NCI-H524 treated with DMSO at 0.1 percent for 48 hours (cell line): ENCODE measurements at places on chromosomes 3 and 15.
A peak's percentile ranks its signal among the peaks of the same experiment; 100 is the strongest.

GRCh38 chr15:48564690-48565089 lies 80.8 kb downstream of the FBN1 start:
- DNase-seq, result no peak

- DNase-seq, result no peak
Observed at GRCh38 chr15:33116198-33116597, 78.3 kb downstream of the FMN1 start.

GRCh38 chr15:28931828-28932227 lies 46.1 kb downstream of the APBA2 start:
- no peak for DNase-seq

GRCh38 chr15:79282371-79283251 lies at the start of gene ANKRD34C:
Gene ANKRD34C (plus strand): TSS chr15:79282722. CDS start chr15:79293285, 10,563 bp downstream.
- DNase-seq, result no peak

DNA sequence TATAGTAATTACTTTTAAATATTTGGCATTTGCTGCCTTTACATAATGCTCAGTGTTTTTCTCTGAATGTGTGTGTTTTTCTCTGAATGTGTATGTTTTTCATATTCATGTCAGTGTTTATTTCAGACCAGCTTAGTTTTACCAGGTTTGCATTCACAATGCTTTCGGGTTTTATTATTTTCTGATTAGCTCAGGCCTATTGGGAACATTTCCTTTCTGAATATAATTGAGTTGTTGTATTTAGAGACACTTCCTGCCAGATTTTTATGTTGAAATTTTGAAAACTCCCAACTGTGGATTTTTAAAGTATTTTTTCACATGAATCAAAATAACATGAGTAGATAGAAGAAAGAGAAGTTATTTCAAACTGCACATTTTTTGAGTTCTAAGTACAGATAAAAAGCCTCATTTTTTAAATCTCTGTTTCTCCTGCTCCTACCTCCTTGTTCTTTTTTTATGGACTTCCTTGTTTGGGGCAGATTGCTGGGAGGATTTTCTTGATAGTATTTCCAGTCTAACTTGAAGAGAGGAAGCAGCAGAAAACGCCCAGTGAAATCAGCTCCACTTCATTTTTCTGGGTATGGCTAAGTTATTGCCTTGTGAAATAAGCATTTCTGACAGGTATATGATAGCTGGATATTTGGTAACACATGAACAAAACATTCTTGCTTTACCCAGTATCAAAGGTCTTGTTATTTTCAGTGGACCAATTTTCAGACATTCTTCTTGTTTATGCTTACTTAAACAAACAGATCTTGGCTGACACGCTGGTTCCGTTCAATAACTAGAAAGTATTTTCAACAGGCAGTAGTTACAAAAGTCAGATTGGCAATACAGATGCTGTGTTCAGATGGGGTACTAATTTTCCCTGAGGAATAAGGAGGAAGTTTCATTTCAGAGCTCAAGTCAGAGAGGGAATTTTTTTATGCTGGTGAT lies 70.7 kb downstream of the RIOX2 start:
- DNase-seq, result no peak

DNA sequence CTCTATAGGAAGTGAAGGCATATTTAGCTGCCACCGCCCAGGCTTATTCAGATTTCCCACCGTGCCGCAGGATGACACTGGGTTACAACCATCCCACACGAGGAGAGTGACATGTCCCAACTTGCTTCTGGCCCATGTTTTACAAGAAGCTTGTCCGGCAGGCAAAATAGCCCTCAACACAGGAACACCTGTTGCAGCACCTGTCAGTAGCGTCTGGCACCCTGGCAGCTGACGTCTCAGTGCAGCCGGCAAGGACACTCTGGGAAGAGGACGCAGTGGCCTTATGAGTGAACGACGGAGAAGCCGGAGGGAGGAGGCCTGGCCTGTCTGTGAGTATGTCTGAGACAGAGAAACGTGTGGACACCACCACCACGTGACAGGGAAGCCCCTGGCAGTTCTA lies 32.1 kb downstream of the FAM174B start:
- peak; percentile 93 for DNase-seq

GRCh38 chr3:154921351-154921750 lies 158.8 kb upstream of the MME start:
- DNase-seq, result no peak

DNA sequence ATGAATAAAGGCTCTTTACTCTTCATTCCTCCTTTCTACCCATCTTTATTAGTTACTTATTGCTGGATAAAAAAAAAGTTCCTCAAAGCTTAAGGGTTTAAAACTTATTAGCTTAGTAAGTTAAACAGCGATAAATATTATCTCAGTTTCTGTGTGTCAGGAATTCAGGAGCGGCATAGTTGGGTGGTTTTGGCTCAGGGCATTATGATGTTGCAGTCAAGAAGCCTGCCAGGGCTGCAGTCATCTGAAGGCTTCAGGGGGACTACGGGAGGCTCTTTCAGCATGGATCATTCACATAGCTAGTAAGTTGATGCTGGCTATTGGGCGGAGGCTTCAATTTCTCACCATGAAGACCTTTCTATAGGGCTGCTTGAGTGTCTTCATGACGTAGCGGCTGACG lies 1.9 kb upstream of the DLG1 start:
- no peak for DNase-seq

GRCh38 chr3:112351823-112352222 lies 18.9 kb downstream of the CD200 start:
- DNase-seq, result peak; percentile 95

- DNase-seq, result no peak
Observed at GRCh38 chr3:37174532-37175126, at the start of gene LRRFIP2. Gene LRRFIP2 (minus strand): TSS chr3:37174582. CDS start chr3:37148983, 25,599 bp downstream.

- DNase-seq, result no peak
Observed at GRCh38 chr3:71987089-71987735, 202.3 kb upstream of the PROK2 start.

DNA sequence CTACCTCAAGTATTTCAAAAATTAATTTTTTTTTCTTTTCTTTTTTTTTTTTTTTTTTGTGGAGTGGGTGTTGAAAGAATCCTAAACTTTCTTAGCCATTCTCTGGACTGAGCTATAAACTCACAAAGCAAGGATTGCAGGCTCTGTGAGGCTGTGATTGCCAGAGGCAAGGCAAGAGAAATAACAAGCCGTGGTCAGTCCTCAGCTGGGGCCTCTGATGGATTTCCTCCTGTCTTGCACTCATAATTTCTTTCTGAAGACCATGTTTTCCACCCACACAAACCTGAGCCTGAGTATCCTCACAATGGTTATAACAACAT lies 1.3 kb downstream of the CX3CR1 start:
- DNase-seq, result no peak

DNA sequence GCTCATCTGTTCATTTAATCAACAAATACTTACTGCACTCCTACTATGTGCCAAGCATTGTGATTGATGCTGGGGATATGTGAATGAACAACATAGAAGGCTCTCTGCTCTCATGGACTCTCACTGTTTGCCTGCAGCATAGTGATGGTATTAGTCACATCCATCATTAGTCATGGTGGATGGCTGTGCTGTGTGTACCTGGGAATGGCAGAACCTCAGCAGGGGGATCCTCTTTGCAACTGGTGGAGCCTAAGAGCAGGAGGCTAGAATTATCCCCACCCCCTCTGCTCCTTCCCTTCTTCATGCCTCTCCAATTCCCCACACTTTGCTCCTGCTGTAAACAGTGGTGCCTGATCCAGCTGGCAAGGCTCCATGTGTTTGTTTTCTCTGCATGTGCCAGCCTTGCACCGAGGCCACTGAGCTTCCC lies 20.5 kb downstream of the BOC start:
- DNase-seq, result no peak

DNA sequence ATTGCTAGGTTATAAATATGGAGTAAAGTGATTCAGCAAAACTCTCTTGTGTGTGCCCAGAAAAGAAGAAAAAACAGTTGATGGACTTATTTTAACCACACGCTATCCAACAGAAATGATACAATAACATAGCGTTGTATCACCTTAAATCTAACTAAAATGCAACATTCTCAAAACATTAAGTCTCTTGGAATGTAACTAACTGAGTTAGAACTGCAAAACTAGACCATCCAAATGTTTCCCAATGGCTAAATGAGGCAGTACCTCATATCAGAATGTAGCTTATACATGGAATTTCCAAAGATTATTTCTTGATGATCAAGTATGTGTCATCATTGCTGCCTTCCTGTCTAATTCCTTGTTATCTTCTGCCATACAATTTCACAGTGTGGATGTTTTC lies 187.9 kb downstream of the CNTN3 start:
- DNase-seq, result no peak

- DNase-seq, result no peak
Observed at GRCh38 chr3:113896930-113897329, 50.9 kb upstream of the ZDHHC23 start.

DNA sequence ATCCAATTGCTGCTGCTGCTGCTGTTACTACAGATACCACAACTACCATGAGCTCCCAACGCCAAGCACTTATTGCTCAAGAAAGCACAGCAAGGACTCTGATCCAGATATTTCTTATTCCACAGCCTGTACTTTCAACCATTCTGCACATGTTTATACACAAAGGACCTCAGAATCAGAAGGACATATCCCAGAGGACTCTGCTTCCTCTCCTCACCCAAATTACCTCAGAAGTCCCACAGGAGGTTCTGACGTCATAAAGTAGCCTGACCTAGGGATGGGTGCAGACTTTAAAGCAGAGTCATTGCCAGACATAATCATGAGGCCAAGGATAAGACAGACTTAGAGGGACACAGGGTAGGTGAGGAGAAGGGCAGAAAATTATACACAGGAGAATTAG lies 115.9 kb downstream of the ABI3BP start:
- no peak for DNase-seq

GRCh38 chr15:90126596-90127435 lies 24.5 kb upstream of the IDH2 start:
- DNase-seq, result peak; percentile 57

GRCh38 chr15:84818261-84819131 lies 1.3 kb downstream of the ALPK3 start:
- no peak for DNase-seq

DNA sequence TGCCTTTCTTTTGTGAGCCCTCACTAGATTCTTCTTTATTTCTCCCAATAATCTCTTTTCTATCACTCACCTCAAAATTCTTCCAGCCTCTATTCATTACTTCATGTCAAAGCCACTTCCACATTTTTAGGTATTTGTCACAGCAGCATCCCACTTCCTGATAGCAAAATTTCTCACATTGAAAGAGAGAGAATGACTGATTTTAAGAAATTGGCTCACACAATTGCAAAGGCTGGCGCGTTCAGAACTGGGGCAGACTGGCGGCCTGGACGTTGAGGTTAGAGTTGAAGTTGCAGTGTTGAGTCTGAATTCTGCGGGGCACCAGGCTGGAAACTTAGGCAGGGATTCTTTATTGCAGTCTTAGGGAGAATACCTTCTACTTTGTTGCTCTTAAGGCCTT lies 117.9 kb downstream of the LRRC28 start:
- DNase-seq, result no peak

GRCh38 chr3:15750143-15750542 lies 47.6 kb downstream of the ANKRD28 start:
- no peak for DNase-seq

DNA sequence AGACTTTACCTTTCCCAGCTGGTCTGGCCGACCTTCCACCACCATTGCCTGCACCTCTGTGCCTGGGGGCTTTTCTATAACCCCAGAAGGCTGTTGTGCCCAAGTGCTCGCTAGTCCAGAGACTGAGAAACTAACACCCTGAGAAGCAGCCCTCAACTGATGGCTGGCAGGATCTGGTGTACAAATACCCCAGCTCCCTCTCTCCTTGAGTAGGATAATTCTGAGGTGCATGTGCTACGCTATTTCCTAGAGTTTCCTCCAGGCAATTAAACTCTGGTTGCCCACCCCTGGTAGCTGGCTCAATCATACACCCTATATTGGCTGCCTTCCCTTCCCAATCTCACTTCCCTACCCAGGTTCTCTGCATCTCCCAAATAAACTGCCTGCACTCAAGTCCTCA lies 11.5 kb upstream of the SLC6A1 start:
- DNase-seq, result no peak

DNA sequence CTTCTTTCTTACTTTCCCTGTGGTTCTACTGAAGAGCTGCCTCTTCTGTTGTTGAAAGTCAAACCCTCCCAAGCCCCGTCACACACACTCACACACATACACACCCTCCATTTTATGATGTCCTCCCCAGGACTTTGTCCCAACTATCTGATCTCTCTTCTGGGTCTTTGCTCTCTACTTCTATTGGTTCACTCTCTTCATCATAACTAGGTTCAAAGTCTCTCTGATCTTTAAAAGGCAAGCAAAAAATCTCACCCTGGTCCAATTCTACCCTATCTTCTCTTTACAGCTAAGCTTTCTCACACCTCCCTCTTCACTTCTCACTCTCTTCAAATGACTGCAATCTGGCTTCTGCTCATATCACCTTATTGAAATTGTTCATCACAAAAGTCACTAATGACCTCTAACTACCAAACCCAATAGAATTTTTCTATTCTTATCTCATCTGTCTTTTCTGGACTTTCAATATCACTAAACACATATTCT lies 34.8 kb downstream of the LRRFIP2 start:
- no peak for DNase-seq

- DNase-seq, result no peak
Observed at GRCh38 chr15:77327168-77327567, 92.7 kb downstream of the PEAK1 start.

GRCh38 chr15:49229922-49230321 lies 59.9 kb downstream of the GALK2 start:
- no peak for DNase-seq

DNA sequence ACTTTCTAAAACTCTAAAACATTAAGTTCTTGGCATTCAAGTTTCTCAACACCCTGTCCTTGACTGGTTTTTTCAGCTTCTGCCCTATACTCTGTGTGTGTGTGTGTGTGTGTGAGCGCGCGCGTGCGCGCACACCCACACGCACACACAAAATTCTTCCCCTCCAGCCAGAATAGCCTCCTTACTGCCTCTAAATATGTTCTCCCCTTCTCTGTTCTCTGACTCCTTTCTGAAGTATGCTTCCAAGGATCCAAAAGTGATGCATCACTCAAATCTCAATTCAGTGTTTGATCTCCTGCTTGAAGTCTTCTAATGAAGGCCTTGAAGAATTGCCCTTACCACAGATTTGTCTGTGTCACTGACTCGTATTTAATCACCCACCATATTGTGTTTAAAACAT lies 129.8 kb downstream of the SLC25A26 start:
- no peak for DNase-seq

- no peak for DNase-seq
Observed at GRCh38 chr3:131540143-131540542, 37.4 kb upstream of the MRPL3 start.

- no peak for DNase-seq
Observed at GRCh38 chr3:71232895-71233294, 350.6 kb downstream of the FOXP1 start.

DNA sequence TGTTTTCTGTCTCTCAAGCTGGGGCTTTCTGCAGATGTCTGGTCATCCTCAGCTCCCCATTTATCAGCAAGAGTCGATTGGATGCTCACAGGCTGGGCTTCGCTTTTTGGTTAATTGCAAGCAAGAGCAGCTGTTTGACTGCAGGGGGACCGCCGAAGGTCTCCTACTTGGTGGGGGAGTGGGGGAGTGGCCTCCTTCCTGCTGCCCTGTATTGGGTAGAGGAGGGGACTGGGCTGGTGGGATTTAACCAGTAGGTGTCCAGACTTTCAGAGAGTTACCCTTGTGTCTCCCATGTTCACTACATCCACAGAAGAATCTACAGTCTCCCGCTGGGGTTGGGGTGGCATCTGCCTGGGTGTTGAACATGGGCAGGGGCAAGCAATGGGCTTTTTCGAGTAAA lies 78.7 kb downstream of the PLXNA1 start:
- DNase-seq, result no peak

GRCh38 chr3:129491794-129492193 lies 36.6 kb upstream of the RHO start:
- DNase-seq, result no peak
